ENCODE measurements at places on chromosomes 7 and 10.

- DNase-seq, result no peak
Measured at GRCh38 chr7:158854681-158855081, 1.7 kb upstream of the DYNC2I1 start.

DNA sequence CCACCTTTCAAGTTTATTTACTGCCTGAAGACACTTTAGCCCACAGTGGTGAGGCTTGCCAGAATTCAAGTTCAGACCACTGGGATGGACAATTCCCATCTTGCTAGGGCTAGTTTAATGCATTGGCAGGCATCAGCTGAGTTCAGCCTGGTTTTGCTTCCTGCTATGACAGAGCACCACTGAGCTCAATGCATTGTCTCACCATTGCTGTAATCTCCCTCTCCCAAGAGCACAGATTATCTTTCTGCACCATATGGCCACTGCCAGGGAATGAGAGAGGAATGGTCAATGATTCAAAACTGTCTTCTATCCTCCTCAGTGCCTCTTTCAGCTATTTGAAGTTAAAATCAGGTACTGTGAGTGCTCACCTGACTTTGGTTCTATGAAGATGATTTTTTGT lies 160.8 kb downstream of the XPNPEP1 start:
- no peak for DNase-seq

GRCh38 chr10:93541402-93542357 lies 24.8 kb upstream of the FFAR4 start:
- no peak for DNase-seq

DNA sequence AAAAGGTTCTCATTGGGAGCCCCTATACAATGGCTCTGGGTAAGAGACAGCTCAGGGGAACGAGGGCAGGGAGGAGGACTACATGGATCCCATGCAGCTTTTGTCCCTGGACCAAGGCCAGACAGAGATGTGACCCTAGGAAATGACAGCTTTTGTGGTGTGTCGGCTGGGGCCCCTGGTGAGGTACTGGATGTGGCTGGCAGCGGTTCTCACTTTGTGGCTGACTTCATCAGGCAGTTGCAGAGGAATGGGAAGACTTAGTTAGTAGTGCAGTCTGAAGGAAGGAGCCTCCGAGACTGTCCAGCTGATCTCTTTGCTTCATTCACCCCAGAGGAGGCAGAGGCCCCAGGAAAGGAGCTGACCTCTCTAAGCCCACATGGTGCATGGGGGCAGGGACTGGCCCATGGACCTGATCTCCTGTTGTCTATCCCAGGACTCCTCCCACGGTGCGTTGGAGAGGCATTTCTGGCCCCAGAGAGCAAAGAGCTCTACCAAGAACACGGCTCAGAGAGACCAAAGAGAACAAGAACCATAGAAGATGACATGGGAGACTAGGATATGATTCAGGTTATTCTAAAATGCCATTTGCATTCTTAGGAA lies 202.9 kb downstream of the RPS24 start:
- DNase-seq, result no peak

GRCh38 chr7:158378978-158379377 lies 208.6 kb downstream of the PTPRN2 start:
- DNase-seq, result no peak
